ENCODE measurements at places on chromosomes 4 and X. TPM values are rescaled to one million over a fixed set of nuclear protein-coding genes. Genes with fewer than 3 reads are reported as not detected.

- no peaks in the 10 kb centered on the region for H3K4me1 ChIP-seq
- no peak for DNase-seq
- no peak overlapping the region for H3K27ac ChIP-seq
- no peaks in the 10 kb centered on the region for H3K27me3 ChIP-seq
- H3K36me3 ChIP-seq: no peaks in the 10 kb centered on the region
- H3K4me3 ChIP-seq: no peak overlapping the region
These were observed 20.1 kb upstream of the ARAF start for GRCh38 chrX:47540754-47541538.

The HDX gene
- 1.4 TPM for total RNA-seq

The DUSP21 gene
- not detected for total RNA-seq

- H3K36me3 ChIP-seq: no peaks in the 10 kb centered on the region
- no peak overlapping the region for H3K4me3 ChIP-seq
- DNase-seq: no peak
- no peak overlapping the region for H3K27ac ChIP-seq
These were observed 31.7 kb upstream of the TMSB15A start for GRCh38 chrX:102548231-102548630.

DNA sequence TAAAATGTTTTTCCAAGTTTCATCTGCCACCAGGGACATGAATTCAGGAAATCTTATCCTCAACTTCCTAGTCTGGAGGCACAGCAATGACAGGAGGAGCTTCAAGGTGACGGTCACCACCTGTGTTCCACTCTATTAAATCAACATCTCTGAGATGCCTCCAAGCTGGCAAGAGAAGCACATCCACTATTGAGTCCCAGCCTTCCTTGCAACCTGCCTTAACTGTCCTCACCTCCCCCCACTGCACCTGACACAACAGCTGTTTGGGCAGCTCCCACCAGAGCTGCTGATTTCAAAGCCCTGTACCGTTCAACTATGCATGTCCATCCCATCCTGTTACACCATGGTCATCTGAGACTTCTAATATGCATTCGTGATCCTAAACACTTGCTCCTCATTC, 123.4 kb downstream of the COL25A1 start:
- H3K27me3 ChIP-seq: peaks cover 3% of the 10 kb centered on the region
- H3K27ac ChIP-seq: no peak overlapping the region
- no peaks in the 10 kb centered on the region for H3K4me1 ChIP-seq
- H3K36me3 ChIP-seq: no peaks in the 10 kb centered on the region
- no peak for DNase-seq
- no peak overlapping the region for H3K4me3 ChIP-seq

DNA sequence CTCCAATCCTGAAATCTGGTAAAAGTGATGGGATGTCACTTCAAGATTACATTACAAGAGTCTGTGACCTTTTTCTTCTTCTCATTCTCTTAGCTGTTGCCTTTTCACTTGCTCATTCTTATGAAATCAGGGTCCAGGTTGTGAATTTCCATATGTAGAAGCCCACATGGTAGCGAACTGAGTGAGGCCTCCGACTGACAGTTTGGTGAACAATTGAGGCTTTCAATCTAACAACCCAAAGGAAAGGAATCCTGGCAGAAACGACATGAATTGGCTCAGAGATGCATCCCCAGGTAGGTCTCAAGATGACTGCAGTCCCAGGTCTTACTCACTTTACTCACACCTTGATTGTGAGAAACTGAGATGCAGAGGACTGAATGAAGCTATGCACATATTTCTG, 203.4 kb upstream of the FAT4 start:
- H3K27me3 ChIP-seq: no peaks in the 10 kb centered on the region
- no peak overlapping the region for H3K4me3 ChIP-seq
- H3K4me1 ChIP-seq: no peaks in the 10 kb centered on the region
- no peak for DNase-seq
- H3K27ac ChIP-seq: no peak overlapping the region

The NOCT gene
- total RNA-seq: 5.9 TPM

- peaks cover 48% of the 10 kb centered on the region for H3K27me3 ChIP-seq
- H3K4me1 ChIP-seq: peaks cover 9% of the 10 kb centered on the region
- no peak for DNase-seq
- peaks cover 2% of the 10 kb centered on the region for H3K36me3 ChIP-seq
- no peak overlapping the region for H3K4me3 ChIP-seq
- H3K27ac ChIP-seq: no peak overlapping the region
These were observed 53.9 kb upstream of the PDLIM3 start for GRCh38 chr4:185589067-185589836.

- no peaks in the 10 kb centered on the region for H3K27me3 ChIP-seq
- no peak for DNase-seq
- peaks cover 45% of the 10 kb centered on the region for H3K4me1 ChIP-seq
These were observed 76.9 kb downstream of the CAMK2D start for GRCh38 chr4:113684534-113685091.

DNA sequence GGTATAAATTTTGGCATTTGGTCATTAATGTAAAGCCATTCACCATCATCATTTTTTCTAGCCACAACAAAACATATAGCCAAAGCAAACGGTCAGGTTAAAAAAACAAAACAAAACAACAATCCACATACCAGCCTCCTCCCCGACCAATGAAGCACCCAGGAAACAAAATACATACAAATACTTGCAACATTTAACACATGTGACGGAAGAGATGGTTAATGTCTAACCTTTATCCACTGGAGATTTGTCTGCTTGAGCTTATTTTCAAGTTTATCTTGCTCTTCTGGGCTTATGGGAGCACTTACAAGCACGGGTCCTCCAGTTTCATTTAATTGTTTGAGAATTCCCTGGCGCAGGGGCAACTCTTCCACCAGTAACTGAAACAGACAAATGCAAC, 857.5 kb upstream of the FTHL17 start:
- no peaks in the 10 kb centered on the region for H3K4me1 ChIP-seq
- H3K4me3 ChIP-seq: no peak overlapping the region
- no peaks in the 10 kb centered on the region for H3K27me3 ChIP-seq

The TCEANC gene
- total RNA-seq: 6.2 TPM
